Type B pancreatic cell (in vitro differentiated cells): ENCODE measurements at places on chromosomes 2 and 18. TPM values are rescaled to one million over a fixed set of nuclear protein-coding genes. Genes with fewer than 3 reads are reported as not detected.

SLC35G4 gene
- not detected in 2 replicates for total RNA-seq

PDE11A gene
- 0.67 and 2.0 TPM in 2 replicates for total RNA-seq

GREB1L gene
- 3.6 and 6.5 TPM in 2 replicates for total RNA-seq

DSG4 gene
- 0.07 and 0.17 TPM in 2 replicates for total RNA-seq

CAPN14 gene
- total RNA-seq = 0.12 and 0.39 TPM in 2 replicates

PMAIP1 gene
- 16.5 and 24.4 TPM in 2 replicates for total RNA-seq

GPR35 gene
- 3.6 and 3.9 TPM in 2 replicates for total RNA-seq

GAREM2 gene
- 3.1 and 16.9 TPM in 2 replicates for total RNA-seq

MALL gene
- 82.7 and 187 TPM in 2 replicates for total RNA-seq

DNA sequence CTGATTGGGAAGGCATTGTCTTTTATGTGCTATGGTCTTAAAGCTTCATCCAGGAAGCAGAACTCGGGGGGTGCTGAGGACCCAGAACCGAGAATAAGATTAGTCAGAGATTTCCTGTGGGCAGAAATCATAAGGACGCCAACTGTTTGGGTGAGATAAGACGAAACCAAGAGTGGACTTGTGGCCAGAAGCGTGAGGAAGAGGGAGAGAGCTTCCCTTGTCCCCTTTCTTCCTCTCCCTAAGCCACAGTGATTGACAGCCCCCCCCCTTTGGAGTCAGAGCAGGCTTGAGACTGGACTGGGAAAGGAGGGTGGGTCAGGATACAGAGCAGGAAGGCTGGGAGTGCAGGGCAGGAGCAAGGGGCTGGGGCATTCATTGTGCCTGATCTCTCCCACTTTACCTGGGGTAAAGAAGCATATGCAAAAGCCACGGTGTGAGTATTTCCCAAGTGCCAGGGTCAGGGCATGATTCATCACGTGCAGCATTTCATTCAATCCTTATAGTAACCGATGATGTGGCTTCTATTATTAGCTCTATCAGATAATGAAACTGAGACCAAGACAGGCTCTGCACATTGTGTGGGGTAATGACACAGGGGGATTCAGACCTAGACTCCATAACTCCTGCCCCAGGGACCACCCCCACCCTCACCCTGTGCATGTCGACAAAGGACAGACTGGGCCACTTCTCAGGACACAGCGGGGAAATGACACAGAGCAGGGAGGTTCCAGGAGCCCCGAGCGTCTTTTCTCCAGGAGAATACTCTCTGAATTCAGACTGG, 3.0 kb upstream of the IL1RN start:
- peaks cover 29% of the 10 kb centered on the region for H3K27me3 ChIP-seq
- H3K27ac ChIP-seq = no peak overlapping the region
- no peak for DNase-seq
- H3K36me3 ChIP-seq = no peaks in the 10 kb centered on the region
- H3K4me3 ChIP-seq = no peak overlapping the region
- H3K4me1 ChIP-seq = no peaks in the 10 kb centered on the region

DNA sequence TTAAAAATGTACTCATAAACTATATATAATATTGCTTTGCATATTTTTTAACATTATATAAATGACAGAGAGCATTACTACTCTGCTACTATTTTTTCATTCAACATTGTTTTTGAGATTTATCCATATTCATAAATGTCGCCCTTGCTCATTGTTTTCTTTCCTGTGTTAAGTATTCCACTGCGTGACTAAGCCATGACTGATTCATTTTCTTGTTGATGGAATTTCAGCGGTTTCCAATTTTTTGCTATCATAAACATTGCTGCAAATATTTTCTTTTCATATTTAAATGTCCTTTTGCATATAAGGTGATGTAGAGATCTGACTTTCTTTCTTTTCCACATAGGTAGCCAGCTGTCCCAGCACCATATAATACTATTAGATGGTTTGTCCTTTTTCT, 57.6 kb downstream of the SFXN5 start:
- no peak for DNase-seq
- peaks cover 1% of the 10 kb centered on the region for H3K36me3 ChIP-seq
- no peak overlapping the region for H3K4me3 ChIP-seq

GRCh38 chr2:239609162-239609561, 208.3 kb upstream of the HDAC4 start:
- no peak overlapping the region for H3K27ac ChIP-seq
- H3K36me3 ChIP-seq = no peaks in the 10 kb centered on the region
- peak; percentile 55 for DNase-seq
- peaks cover 23% of the 10 kb centered on the region for H3K27me3 ChIP-seq
- peaks cover 16% of the 10 kb centered on the region for H3K4me1 ChIP-seq

DNA sequence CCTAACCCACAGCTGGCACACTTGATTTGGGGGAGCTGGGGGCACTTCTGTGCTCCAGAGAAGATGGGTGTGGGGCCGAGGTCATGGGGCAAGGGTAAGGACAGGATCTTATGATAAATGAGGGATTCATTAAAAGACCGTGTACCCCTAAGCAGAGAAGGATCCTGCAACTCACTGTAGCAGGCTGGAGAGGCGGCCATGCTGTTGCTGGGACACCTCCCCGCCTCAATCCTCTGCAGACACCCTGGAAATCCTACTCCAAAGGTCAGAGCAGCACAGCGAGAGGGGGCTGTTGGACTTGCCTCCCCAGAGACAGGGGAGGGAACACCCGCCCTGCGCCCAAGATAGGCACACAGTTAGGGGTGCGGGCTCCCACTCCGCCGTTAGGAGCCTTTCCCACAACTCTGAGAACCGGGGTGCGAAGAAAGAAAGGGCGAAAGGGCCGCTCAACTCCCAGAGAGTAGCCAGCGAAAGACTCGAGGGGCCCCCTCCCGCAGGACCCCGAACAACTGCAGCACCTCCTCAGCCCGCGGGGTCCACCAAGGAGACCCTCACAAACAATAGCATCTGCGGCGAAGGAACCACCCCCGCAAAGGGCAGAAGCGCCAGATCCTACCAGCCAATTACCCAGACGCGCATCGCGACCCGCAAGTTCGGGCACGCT, 1.4 kb downstream of the PARD6G start:
- H3K4me3 ChIP-seq = peak overlapping the region; percentile 88
- H3K27ac ChIP-seq = peak overlapping the region; percentile 59
- no peak for DNase-seq
- H3K36me3 ChIP-seq = no peaks in the 10 kb centered on the region
- H3K4me1 ChIP-seq = peaks cover 7% of the 10 kb centered on the region
- no peaks in the 10 kb centered on the region for H3K27me3 ChIP-seq

DNA sequence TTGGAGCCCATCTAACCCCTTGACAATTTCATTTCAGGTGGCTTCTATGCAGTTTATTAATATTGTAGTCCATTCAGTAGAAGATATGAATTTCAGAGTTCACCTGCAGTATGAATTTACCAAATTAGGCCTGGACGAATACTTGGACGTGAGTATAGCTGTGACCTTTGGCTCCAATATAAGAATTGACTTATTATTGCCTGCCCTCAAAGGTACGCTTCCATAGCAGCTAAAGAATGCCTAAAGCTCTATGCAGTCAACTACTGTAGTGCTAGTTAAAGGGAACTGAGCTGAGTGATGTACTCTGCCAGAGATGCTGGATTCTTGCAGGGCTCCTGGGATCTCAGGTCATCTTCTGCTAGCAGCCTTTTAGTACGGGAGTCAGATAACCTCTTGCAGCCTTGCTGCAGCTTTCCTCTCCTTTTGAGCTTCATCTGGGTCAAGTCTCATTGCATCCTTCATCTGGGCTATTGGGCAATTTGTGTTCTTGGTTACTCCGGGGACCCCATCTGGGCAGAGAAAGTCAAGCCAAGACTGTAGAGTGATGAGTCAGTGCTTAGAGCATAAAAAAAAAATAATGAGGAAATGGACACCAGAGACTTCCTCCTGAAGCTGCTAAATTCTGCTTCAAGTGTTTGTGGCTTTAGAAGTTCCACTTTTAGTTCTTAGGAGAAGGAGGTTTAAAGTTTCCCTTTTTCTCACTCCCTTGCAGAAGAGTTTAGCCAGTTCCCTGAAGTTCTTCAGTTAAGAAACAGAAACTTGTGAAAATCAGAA, 105.6 kb downstream of the PRPF40A start:
- DNase-seq = no peak
- H3K27ac ChIP-seq = no peak overlapping the region
- no peaks in the 10 kb centered on the region for H3K27me3 ChIP-seq

- DNase-seq = no peak
- no peak overlapping the region for H3K27ac ChIP-seq
- H3K36me3 ChIP-seq = no peaks in the 10 kb centered on the region
- no peaks in the 10 kb centered on the region for H3K27me3 ChIP-seq
These were observed 25.4 kb upstream of the FMNL2 start for GRCh38 chr2:152309352-152310214.

GRCh38 chr2:108413711-108414095, 35.3 kb upstream of the GCC2 start:
- no peaks in the 10 kb centered on the region for H3K27me3 ChIP-seq
- H3K4me3 ChIP-seq = no peak overlapping the region
- H3K36me3 ChIP-seq = no peaks in the 10 kb centered on the region
- H3K27ac ChIP-seq = no peak overlapping the region
- no peak for DNase-seq

DNA sequence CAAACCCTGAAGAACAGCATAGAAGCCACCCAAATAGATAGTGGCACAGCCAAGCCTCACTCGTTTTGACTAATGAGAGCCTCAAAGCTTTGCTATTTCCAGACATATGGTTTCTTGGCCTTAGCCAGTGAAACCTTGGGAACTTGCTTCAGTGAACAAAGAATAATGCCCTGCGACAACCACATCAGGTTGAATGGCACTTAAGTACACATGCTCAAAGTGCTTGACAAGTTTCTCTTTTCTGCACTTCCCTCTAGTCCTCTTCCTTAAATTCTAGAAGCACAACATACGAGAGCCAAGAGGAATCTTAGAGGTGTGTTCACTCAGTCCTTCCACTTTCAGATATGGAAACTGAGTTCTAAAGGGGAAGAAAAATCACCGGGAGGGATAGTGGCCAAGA, 258.3 kb downstream of the HAUS1 start:
- no peak overlapping the region for H3K27ac ChIP-seq
- no peak overlapping the region for H3K4me3 ChIP-seq
- H3K4me1 ChIP-seq = peaks cover 13% of the 10 kb centered on the region
- H3K36me3 ChIP-seq = peaks cover 18% of the 10 kb centered on the region
- no peak for DNase-seq

DNA sequence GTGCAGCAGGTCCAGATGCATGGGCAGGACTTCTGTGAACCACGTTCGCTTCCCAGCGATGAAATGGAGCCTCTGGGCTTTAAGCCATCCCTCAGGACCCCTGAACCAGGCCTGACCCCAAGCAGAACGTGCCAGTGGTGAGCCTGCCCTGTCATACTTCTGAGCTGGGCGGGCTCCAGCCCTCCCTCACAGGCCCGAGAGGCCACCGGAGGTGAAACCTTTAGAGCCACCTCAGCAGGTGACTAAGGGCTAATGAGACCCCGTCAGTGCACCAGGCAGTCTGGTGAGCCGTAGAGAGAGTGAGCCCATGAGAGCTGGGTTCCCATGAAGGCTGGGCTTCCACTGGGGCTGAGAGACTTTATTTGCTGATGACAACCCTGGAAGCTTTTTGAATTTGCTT, 8.9 kb upstream of the MAL start:
- H3K36me3 ChIP-seq = no peaks in the 10 kb centered on the region
- H3K27me3 ChIP-seq = peaks cover 6% of the 10 kb centered on the region
- no peak overlapping the region for H3K4me3 ChIP-seq
- DNase-seq = no peak
- H3K4me1 ChIP-seq = peaks cover 49% of the 10 kb centered on the region

GRCh38 chr2:152861349-152861942, 143.0 kb downstream of the ARL6IP6 start:
- no peak overlapping the region for H3K4me3 ChIP-seq
- no peak for DNase-seq
- no peaks in the 10 kb centered on the region for H3K36me3 ChIP-seq
- H3K27ac ChIP-seq = no peak overlapping the region
- no peaks in the 10 kb centered on the region for H3K27me3 ChIP-seq
- peaks cover 8% of the 10 kb centered on the region for H3K4me1 ChIP-seq

- no peak for DNase-seq
- H3K36me3 ChIP-seq = peaks cover 4% of the 10 kb centered on the region
- peaks cover 4% of the 10 kb centered on the region for H3K27me3 ChIP-seq
These were observed 21.9 kb upstream of the MCFD2 start for GRCh38 chr2:46937471-46937901.

DNA sequence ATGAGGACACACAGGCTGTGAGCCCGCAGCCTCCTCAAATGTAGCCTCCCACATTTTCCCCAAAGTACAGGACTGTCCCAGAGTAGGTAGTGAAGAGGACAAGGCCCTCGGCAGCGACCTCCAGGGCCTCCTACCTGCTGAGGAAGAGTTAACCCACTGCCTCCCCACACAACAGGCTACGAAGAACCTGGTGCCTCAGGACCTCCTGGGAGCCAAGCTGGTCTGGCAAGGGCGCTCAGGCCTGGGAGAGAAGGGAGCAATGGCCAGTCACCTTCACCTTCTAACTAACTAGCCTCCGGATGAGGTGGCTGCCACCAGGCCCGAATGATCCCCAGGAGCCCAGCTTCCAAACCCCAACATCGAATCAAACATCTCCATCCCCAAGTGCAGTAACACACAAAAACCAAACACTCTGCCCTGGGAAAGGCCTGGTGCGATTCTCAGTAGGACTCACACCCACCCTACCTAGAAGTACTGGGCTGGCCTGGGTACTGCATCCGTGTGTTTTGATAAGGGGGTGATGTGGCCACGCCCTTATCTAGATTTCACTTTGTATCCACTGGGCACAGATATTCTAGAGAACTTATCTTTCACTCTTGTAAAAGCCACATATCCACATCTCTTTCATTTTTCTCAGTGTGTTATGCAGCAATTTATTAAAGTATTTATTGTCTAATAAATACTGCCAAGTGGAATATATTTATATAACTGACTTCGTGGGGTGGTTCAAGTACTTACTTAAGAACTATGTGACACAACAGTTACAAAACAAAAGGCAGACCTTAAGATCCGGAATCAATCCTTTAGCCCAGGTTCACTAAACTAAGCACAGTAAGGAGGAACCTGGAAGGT, 9.7 kb downstream of the ERFE start:
- H3K4me3 ChIP-seq = no peak overlapping the region
- H3K36me3 ChIP-seq = peaks cover 17% of the 10 kb centered on the region
- peaks cover 19% of the 10 kb centered on the region for H3K27me3 ChIP-seq

DNA sequence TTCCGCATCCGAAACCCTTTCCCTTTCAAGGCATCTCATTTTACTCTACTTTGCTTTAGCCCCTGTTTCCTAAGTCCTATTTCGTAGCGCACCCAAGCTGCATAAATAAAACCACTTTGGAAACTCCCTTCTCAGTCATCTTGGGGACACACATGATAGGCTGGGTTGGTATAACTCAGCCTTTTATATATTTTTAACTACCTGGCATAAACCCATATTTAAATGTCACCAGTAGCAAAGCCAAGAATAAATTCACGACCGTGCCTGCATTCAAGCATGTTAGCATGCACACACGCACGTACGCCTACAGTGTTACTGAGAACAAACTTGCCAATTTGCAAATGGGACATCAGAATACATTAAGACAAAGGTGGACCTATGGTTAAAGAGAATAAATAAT, 564.7 kb upstream of the PIK3C3 start:
- no peak overlapping the region for H3K27ac ChIP-seq
- DNase-seq = no peak
- peaks cover 4% of the 10 kb centered on the region for H3K27me3 ChIP-seq

GRCh38 chr2:46847185-46847710, 68.4 kb downstream of the MCFD2 start:
- H3K4me3 ChIP-seq = peak overlapping the region; percentile 20
- H3K27ac ChIP-seq = peak overlapping the region; percentile 29
- no peak for DNase-seq
- peaks cover 37% of the 10 kb centered on the region for H3K4me1 ChIP-seq

GRCh38 chr18:37385846-37386778, 179.5 kb downstream of the CELF4 start:
- H3K4me1 ChIP-seq = peaks cover 10% of the 10 kb centered on the region
- peaks cover 7% of the 10 kb centered on the region for H3K27me3 ChIP-seq
- no peaks in the 10 kb centered on the region for H3K36me3 ChIP-seq
- H3K4me3 ChIP-seq = peak overlapping the region; percentile 8
- H3K27ac ChIP-seq = peak overlapping the region; percentile 6
- DNase-seq = no peak
